Mesothelial cell of epicardium (in vitro differentiated cells): ENCODE measurements at places on chromosomes 1 and 21. TPM values are rescaled to one million over a fixed set of nuclear protein-coding genes. Genes with fewer than 3 reads are reported as not detected.

Gene CBR3
- total RNA-seq, result 0.31 TPM in 1 of 3 replicates, not detected in the others

Gene PLA2G2F
- not detected in 3 replicates for total RNA-seq

DNA sequence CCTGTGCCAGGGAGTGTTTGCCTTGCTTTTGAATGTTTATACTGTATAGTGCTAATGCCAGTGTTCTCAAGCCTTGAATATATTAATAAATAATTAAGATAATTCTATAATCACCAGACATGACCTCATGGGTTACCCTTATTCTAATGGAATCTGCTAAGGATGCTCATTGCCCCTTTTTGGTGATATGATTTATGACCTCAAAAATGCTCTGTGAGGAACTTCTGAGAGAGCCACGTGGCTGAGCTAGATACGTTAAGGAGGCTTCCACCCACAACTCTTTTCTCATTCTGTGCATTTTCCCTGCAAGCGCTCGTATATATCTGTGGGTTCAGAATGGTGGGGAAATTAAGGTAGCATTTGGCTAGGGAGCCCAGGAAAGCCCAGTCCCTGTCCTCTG lies 19.6 kb upstream of the SLC30A1 start:
- DNase-seq, result no peak

DNA sequence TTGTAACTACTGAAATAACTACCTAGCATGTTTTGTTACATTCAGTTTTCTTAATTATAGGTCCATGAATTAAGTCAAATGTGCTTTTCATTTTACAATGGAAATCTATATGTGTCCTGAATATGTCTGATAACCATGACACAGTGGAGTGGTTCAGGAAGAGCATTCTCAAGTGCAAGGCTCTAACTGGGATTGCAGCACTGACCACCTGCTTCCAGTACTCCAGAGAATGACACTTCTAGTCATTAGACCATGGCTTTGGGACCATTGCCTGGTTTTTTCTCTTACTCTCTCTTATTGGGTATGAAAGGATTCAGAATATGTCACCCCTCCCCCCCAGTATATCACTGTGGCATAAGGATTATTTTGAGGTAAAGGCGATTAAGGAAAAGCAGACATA lies 204.9 kb upstream of the CACYBP start:
- DNase-seq, result no peak

DNA sequence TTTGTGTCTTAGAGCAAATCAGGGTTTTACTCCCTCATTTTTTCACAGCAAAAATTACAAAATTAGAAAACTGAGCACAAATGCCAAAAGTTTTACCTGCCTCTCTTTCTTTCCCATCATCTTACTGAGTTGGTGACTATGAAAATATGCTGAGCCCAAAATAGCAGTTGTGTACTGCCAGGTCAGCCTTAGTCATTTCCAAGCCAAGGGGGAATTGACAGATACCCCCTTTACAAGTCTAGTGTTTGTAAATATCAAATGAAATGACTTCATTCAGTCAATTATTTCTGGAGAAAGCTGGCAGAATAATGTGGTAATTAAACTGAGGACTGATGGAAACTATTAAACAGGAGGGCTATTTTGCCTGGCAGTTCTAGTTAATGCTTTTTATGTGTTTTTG lies 11.4 kb upstream of the GORAB start:
- no peak for DNase-seq

GRCh38 chr1:93180723-93181613 lies at the start of gene CCDC18:
CCDC18 (plus strand) TSS chr1:93180724; CDS start chr1:93183362, 2,638 bp downstream.
- no peak for DNase-seq

GRCh38 chr1:94329986-94330385 lies 88.2 kb upstream of the ABCD3 start:
- no peak for DNase-seq
